Body of pancreas (tissue), 4 donors: ENCODE measurements at places on chromosomes 12 and 14. TPM values are rescaled to one million over a fixed set of nuclear protein-coding genes. Genes with fewer than 3 reads are reported as not detected.

DNA sequence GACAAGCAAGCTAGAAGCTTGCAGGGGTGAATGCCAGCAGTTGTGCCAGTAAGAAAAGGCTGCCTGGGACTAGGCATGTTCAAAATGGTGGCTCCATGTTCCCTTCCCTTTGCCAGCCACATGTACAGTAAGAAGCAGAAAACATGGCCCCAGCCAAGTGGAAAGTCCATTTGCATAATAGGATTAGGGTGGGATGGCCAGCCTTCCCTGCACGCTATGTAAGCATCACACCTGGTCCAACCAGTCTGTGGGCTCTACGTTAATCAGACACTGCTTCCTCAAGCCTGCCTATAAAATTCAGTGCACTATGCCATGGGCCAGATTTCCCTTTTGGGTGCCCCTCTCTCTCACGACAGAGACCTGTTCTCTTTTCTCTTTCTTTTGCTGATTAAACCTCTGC lies 288.4 kb downstream of the GXYLT1 start:
- H3K4me3 ChIP-seq = no peak overlapping the region
- H3K36me3 ChIP-seq = no peaks in the 10 kb centered on the region
- no peak for DNase-seq
- no peaks in the 10 kb centered on the region for H3K27me3 ChIP-seq
- H3K4me1 ChIP-seq = no peaks in the 10 kb centered on the region
- H3K27ac ChIP-seq = no peak overlapping the region

- no peak overlapping the region for H3K4me3 ChIP-seq
- no peak overlapping the region for H3K27ac ChIP-seq
- no peaks in the 10 kb centered on the region for H3K27me3 ChIP-seq
- DNase-seq = no peak
- H3K36me3 ChIP-seq = no peaks in the 10 kb centered on the region
- H3K4me1 ChIP-seq = no peaks in the 10 kb centered on the region
Observed at GRCh38 chr14:105006831-105007592, 13.9 kb downstream of the CDCA4 start.

- H3K27me3 ChIP-seq = no peaks in the 10 kb centered on the region
- peaks cover 16% of the 10 kb centered on the region for H3K4me1 ChIP-seq
- no peak overlapping the region for H3K4me3 ChIP-seq
- DNase-seq = peak; percentile 57
Observed at GRCh38 chr12:57224973-57225679, 4.4 kb upstream of the SHMT2 start.

DIO2 gene
- total RNA-seq = 1.8 TPM

DNA sequence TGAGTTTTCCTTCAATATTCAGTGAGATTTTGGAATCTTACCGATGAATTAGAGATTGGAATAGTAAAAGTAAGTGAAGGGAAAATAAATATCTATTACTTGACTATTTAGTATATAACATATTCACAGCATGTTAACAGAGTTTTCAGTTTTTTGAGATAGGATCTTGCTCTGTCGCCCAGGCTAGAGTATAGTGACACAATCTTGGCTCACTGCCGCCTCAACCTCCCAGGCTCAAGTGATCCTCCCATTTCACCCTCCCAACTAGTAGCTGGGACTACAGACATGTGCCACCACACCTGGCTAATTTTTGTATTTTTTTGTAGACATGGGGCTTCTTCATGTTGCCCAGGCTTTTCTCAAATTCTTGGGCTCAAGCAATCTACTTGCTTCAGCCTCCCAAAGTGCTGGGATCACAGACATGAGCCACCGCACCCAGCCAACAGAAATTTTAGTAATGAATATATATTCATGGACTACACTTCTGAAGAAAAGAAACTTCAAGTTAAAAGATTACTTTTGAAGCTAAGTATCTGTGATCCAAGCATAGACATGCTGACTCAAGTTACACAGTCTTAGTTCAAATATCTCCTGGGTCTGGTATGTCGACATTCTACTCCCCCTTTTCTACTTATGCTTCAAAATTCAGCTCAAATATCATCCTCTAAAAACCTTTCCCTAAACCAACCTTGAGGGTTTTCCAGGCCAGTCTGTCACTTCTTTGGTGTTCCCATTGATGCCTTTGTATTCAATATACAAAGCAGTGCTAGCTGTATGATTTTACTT lies 13.8 kb downstream of the UBE2N start:
- no peaks in the 10 kb centered on the region for H3K36me3 ChIP-seq
- no peak overlapping the region for H3K27ac ChIP-seq
- H3K4me1 ChIP-seq = peaks cover 73% of the 10 kb centered on the region
- no peak overlapping the region for H3K4me3 ChIP-seq
- no peak for DNase-seq

P2RX2 gene
- total RNA-seq = not detected

DNA sequence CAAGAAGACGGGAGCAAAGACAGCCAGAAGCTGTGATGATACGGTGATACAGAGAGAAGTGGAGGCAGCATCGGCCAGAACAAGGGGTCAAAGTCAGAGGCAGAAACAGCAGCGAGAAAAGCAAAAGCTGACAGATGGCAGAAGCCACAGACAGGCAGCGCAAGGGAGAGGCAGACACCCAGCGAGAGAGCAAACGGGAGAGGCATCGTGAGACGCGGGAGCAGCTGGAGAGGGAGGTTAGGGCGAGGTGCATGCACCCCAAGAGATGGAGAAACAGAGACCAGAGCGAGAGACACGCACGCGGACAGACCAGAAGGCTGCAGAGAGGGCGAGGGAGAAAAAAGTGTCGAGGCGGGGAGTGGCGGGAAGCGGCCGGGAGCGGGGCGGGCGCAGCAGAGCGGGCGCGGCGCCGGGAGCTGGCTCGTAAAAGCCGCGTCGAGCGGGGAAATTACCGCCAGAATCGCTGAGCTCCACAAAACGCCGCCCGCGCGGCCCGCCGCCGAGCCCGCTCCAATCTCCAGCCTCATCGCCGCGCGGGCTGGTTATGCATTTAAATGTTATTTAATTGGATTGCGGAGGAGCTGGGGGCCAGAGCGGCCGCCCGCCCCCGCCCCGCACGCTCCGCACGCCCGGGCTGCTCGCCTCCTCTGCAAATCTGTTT lies 15.6 kb downstream of the SMUG1 start:
- DNase-seq = peak; percentile 19
- no peak overlapping the region for H3K4me3 ChIP-seq
- no peaks in the 10 kb centered on the region for H3K36me3 ChIP-seq
- no peaks in the 10 kb centered on the region for H3K27me3 ChIP-seq
- H3K4me1 ChIP-seq = peaks cover 12% of the 10 kb centered on the region

ZNF385A gene
- total RNA-seq = 7.3 TPM
